ENCODE measurements at places on chromosomes 4 and X.

DNA sequence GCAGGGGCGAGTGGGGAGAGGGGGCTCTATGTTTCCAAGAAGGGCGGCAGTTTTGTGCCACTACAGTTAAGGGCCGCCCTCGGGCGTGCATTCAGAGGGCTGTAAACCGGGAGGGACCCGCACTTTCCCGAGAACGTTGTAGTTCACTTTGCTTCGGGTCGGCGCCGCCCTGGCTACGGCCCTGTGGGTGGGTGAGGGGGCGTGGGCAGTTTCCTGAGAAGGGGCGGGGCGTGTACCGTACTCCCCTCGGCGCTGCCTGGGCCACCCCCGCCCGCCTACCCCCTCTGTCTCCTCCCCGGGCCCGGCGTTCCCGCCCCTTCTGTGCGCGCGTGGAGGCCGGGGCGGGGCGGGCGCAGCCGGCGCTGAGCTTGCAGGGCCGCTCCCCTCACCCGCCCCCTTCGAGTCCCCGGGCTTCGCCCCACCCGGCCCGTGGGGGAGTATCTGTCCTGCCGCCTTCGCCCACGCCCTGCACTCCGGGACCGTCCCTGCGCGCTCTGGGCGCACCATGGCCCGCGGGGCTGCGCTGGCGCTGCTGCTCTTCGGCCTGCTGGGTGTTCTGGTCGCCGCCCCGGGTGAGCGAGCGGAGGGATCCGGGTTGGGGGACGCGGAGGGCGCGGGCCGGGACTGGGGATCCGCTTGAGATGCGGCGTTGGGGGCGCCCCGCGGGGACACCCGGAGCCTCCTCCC lies at the start of gene CD99:
Gene CD99 (plus strand): TSS at position 440 of the 687 bp plus-strand sequence. CDS start 66 bp downstream, at position 506.
- DNase-seq, result peak; percentile 81

- no peak for DNase-seq
Measured at GRCh38 chr4:13340672-13341071, 143.5 kb downstream of the RAB28 start.

DNA sequence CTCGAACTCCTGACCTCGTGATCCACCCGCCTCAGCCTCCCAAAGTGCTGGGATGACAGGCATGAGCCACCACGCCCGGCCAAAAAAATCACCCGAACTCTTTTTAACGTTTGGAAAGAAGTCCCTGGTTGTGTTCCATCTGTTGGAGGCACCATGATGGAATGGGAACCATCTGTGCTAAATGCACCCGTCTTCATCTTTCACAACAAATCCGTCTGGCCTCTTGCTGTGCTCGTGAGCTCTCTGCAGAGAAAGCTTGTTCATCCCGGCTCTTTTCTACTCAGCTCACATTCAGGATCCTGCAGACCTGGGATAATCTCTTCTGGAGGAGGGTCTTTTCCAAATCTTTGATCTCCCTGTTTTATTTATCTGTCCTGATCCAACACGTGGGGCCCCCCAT lies 188.8 kb downstream of the CRLF2 start:
- no peak for DNase-seq

GRCh38 chrX:74293343-74293946 lies 10.5 kb upstream of the ZCCHC13 start:
- DNase-seq, result peak; percentile 19

- DNase-seq, result no peak
Measured at GRCh38 chr4:39067451-39067850, 5.4 kb downstream of the KLHL5 start.

DNA sequence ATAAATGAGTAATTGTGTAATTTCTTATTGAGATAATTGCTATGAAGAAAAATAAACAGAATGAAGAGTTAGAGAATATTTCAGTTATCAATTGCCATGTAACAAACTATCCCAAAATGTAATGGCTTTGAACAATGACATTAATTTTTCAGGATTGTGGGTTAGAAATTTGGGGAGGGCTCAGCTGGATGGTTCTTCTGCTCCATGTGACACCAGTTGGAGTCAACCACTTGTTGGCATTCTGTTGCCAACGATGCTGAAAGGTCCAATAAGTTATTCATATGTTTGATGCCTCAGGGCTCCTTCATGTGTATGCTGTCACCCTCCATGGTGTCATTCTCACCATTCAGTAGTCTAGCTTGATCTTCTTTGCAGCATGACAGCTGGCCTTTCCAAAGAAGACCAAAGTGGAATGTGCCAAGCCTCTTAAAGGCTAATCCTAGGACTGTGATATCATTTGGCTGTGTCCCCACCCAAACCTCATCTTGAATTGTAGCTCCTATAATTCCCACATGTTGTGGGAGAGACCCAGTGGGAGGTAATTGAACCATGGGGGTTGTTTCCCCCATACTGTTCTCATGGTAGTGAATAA lies 20.9 kb upstream of the CCDC149 start:
- no peak for DNase-seq
